RWPE1 (cell line): ENCODE measurements at places on chromosomes 2 and 18.
A peak's percentile ranks its signal among the peaks of the same experiment; 100 is the strongest.

GRCh38 chr2:26735097-26735496, 29.0 kb upstream of the SLC35F6 start:
- no peak for DNase-seq

DNA sequence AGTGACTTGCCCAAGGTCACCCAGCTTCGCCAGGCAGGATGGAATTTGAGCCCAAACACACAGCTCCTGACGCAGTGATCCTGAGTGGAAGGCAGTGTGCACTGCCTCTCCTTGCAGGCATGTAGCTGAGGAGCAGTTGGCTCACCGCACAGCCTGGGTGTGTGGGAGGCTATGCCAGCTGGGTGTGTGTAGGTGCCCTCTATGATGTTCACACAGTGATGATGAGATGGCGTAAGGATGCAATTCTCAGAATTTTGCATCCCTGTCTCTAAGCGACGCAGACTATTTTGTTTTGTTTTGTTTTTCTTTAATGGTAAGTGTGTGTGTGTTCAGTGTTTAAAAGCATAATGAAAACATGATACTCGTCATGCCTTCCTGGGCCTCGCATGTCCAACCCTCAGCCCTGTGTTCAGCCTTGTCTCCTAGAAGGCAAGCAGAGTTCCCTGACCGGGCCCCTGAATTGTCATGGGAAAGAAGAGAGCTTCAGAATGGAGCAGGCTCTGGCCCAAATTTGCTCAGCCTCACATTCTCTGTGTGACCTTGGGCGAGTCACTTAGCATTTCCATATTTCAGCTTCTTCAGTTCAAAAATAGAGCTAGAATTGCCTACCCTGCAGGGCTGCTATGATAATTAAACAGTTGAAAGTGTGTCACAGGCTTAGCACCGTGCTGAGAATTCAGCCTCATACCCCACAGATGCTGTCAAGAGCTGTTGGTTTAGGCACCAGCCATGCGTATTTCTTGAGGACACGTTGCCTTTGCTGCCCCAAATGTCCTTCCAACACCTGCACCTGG, 603.6 kb upstream of the RAB6C start:
- no peak for DNase-seq

- DNase-seq: no peak
Observed at GRCh38 chr18:6044319-6044718, 149.0 kb upstream of the TMEM200C start.

DNA sequence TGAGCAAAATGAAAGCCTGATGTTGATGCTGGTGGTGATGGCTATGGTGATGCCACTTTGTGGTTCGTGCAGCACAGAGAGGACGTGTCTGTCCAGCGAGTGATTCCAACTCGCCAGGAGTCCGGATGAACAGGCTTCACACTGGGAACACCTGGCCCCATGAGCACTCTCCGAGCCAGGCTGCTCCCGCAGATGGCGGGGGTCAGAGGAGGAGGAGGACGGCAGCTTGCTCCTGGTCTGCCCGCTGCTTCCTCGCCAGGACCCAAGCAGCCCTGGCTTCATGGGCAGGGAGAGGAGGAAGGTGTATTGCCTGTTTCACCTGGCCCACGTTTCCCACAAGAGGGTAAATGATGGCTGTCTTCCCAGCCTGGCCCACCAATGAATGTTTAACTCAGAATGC, 121.6 kb downstream of the MTCL1 start:
- DNase-seq: no peak

GRCh38 chr2:188450732-188451483, 159.2 kb downstream of the GULP1 start:
- DNase-seq: no peak

DNA sequence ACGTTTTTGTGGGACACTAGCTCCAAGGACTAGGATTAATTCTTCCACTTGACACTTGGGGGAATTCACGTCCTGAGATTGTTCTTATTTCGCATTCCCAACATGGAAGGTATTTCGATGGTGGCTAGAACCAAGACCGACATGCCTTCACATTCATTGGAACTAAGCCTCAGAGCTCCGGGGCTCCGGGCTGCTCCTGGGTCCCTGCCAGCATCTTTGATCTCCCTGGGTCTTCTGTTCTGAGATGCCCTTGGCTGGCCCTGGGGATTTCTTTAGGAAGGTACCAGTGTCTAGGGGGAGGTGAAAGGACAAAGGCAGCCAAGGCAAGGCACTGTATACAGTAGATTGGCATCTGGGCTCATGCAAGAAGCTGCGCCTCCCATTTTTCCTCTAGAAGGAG, 76.8 kb downstream of the DYSF start:
- no peak for DNase-seq

DNA sequence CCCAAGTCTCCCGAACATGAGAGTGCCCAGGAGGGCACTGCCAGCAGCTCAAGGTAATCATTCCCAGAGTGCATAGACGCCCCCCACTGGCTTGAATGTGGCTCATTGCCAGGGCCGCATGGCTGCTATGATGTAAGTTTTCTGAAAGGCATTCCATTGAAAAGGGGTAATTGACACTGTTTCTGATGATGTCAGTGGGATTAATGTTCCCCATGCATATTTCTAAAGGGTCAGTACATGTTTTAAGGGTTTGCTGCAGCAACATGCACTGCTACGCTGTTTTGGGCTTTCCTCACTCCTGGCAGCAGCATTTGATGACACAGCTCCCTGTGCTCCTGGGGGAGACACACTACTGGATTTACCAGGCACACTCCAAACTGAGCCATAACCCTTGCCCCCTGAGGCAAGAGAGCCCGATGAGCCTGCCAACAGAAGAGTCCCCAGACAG, 36.7 kb downstream of the KIAA2012 start:
- DNase-seq: no peak

- DNase-seq: no peak
Observed at GRCh38 chr2:230898016-230898712, 26.9 kb downstream of the GPR55 start.

DNA sequence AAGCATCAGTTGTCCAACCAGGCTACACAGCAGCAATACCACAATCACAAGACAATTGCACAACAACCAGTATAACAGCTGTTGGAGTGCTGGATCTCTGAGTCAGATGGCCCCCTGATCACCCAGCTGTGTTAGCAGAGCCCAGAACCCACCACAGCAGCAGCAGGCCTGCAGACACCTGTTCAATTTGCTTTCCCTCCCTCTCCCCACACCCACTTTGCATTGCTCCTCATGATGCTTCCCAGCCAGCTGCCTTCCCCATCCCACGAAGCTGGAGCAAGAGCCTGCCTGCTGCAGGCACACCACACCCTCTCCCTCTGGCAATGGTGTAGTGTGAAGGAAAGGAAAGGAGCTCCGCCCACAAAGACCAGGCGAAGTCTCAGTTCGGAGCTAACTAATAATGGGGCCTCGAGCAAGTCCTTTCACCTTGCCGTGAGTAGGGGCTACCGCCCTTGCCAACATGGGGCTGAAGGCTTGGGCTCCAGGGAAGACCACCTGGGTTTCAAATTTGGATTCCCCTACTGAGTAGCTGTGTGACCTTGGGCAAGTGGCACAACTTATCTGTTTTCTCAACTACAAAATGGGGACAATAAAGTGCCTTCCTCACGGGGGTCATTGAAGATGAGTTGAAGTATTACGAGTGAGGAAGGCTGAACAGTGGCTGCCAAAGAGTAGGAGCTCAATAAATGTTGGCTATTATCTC, 19.4 kb upstream of the ZBTB7C start:
- no peak for DNase-seq

DNA sequence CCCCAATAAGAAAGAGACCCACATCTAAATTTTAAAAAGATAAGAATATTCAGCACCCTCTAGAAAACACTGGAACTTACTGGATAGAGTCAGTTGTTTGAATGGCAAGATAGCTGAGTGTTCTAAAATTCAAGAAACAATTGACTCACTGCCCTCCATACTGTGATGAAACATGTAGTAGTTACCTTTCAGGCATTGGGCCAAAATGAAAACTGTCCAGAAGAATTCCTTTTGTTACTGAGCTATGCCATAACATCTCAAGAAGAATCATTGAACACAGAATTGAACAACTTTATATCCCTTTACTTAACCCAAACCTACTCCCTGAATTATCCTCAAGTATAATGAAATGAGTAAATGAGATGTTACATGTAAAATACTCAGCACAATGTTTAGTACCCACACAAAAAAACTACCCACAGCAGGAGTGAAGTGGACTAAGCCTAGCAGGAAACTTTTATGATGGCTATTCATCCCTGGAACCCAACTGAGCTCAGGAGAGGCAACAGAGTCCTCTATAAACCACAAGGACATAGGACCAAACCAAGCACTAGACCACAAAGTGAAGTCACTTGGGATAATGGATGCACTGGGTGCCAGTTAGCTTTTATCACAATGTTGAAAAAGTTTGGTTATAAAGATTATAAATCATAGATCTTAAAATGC, 32.7 kb downstream of the RBM43 start:
- DNase-seq: no peak

GRCh38 chr2:120596191-120596811, 139.4 kb upstream of the GLI2 start:
- DNase-seq: no peak

- DNase-seq: no peak
Observed at GRCh38 chr18:11177382-11177781, 28.0 kb upstream of the PIEZO2 start.

- no peak for DNase-seq
Observed at GRCh38 chr2:236167297-236168109, 683 bp downstream of the GBX2 start.

DNA sequence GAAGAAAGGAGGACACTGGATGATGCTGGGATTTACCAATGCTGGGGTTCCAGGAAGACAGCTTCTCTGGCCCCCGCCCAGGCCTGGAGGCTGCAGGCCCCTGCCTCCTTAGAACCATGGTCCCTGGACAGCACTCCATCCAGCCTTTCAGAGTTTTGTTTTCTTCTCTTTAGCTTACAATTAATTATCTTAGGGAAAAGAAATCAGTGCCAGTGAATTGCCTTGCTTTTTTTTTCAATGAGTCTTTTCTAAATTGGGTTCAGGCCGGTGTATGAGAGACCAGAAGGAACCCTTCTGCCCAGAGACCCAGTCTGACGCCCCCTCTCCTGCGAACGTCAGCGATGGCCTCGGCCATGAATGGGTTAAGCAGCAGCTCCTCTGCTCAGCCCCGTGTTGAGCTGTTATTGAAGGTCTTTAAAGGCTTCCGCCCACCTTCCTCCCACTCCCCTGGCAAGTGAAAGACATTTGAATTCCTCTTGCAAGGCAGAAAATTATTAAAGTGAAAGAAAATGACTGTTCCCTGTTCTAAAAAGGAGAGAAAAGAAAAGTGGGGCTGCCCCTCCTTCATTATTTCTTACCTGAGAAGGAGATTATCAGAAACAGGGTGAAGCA, 65.7 kb upstream of the CHMP1B start:
- no peak for DNase-seq

DNA sequence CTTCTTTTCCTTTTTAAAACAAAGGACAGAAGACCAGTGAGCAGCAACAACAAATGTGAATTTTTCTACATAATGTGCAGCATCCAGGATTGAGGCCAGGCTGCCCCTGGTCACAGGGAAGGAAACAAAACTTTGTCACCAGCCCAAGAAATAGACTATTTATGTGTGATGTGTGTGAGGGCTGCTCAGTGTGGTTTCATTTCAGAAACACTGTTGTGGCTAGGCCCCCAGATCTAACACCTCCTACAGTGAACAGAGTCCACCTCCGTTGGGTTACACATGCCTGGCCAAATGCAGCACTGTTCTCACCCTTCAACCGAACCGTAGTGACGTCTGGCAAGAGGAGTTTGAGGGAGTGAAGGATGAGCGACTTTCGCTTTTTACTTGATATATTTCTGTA, 146.3 kb upstream of the RIOK3 start:
- no peak for DNase-seq

- DNase-seq: no peak
Observed at GRCh38 chr2:105439141-105439540, 40.3 kb upstream of the FHL2 start.

GRCh38 chr18:50285631-50286321, 1.7 kb downstream of the CXXC1 start:
- no peak for DNase-seq

DNA sequence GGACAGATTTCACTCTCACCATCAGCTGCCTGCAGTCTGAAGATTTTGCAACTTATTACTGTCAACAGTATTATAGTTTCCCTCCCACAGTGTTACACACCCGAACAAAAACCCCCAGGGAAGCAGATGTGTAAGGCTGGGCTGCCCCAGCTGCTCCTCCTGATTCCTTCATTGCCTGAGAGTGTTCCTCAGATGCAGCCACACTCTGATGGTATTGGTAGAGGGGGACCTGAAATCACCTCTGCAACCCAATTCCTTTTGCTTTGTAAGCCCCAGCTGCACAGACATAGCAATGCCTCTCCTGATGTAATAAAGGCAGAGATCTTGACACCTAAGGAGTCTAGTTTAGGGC, 1529.8 kb downstream of the RPIA start:
- no peak for DNase-seq

DNA sequence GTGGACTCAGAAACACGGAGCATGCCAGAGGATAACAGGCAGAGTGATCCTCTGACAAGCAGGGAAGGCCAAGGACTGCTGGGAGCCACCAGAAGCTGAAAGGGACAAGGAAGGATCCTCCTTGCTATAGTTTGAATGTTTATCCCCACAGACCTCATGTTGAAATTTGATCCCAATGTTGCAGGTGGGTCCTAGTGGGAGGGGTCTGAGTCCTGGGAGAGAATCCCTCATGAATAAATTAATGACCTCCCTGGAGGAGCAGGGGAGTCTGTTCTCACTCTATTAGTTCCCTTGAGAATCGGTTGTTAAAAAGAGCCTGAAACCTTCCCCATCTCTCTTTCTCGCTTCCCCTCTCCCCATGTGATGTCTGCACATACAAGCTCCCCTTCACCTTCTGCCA, 124.4 kb downstream of the FBXO15 start:
- no peak for DNase-seq

DNA sequence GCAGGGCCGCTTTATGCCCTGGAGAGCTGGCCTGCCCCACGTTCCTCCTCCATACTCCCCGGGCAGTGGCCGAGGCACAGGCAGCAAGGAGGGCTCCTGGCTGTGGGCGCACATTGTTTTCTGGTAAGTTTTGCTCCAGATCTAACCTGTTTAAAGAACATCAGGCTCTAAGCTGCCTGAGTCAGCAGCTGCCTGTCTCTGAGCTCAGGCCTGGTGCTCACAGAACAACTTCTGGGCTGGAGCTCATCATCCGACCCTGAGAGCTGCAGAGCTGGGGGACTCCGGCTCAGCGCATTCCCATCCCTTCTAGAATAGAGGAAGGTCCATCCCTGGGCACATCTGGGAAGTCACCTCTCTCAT, 54.5 kb upstream of the PXDN start:
- DNase-seq: no peak

GRCh38 chr2:55489467-55490062, 30.0 kb upstream of the CFAP36 start:
- DNase-seq: peak; percentile 36

DNA sequence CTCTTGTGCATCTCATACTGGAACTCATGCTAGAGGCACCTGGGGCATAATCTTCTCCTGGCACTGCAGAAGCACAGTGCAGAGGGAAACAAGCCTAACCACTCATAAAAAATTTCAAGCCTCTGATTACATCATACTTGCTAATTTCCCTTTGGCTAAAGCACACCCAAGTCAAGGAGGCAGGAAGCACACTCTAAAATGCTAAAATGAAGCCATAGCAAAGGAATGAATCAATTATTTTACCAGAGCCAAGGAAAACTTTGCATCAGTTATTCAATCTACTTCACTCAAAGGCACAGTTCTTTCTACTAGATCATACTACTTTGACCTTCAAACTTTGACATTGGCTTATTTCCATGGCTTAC, 79.6 kb upstream of the SPOPL start:
- DNase-seq: peak; percentile 75

GRCh38 chr2:204665771-204666170, 120.5 kb downstream of the PARD3B start:
- no peak for DNase-seq

- DNase-seq: no peak
Observed at GRCh38 chr2:62462211-62462610, 43.8 kb downstream of the TMEM17 start.

- DNase-seq: no peak
Observed at GRCh38 chr18:70994116-70994515, 705.3 kb downstream of the SOCS6 start.
